ENCODE measurements at places on chromosomes 12 and 14.
A peak's percentile ranks its signal among the peaks of the same experiment; 100 is the strongest.

- no peak for DNase-seq
These were observed 21.8 kb upstream of the DDHD1 start for GRCh38 chr14:53174918-53175317.

DNA sequence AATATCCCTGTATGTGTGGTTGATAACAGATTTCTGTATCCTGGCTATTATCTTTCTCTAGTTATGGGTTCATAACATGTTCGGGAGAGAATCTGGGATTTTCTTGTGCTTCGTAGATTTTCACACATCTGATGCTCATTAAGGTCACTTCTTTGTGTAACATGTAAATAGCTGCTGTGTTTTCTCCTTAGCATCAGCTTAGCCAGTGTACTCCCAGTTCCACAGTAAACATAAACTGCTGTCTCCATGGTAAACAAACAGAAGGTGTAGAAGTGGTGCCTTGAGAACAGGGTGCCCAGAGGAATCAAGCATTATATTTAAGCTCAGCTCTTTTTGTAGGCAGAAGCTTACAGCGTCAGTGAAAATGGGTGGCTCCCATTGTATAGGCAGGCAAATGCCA, 88.0 kb downstream of the ANO6 start:
- no peak for DNase-seq

DNA sequence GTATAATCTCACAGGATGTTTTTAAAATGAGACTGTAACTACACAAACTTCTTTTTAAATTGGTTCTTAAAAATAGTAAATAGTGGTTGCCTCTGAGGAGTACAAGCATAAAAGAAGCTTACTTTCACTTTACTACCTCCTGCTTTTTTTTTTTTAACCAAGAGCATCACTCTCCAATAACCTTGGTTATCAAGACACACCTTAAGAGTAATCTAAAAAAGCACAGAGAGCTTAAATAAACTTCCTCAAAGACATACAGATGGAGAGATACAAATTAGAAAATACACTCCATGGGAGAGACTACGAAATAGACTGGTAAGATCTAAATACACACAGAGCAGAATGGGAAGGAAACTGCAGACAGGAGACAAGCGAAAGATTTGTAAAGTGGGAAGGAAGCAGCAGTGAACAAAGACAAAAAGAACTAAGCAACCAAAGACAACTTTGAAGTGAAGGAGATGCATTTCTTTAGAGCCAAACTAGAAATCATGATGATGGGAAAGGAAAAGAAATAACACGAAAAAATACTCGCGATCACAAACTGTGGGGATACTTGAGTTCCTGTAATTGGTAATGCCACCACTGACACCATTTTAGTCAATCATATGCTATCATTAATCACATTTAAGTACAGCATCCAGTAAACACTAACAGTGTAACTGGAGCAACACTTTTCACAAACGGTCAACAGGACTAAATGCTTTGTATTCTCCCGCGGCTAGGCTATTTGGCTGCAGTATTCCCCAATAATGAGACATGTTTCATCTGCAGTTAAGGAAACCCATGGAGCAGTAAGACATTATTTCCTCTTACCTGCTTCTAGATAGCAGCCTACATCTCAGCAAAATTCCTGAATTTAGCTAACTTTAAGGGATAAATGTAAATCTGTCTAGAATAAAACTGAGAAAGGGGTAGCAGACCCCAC, 8.2 kb downstream of the SINHCAF start:
- DNase-seq: peak; percentile 35

GRCh38 chr12:47870175-47870781, 34.5 kb downstream of the VDR start:
- DNase-seq: peak; percentile 18

DNA sequence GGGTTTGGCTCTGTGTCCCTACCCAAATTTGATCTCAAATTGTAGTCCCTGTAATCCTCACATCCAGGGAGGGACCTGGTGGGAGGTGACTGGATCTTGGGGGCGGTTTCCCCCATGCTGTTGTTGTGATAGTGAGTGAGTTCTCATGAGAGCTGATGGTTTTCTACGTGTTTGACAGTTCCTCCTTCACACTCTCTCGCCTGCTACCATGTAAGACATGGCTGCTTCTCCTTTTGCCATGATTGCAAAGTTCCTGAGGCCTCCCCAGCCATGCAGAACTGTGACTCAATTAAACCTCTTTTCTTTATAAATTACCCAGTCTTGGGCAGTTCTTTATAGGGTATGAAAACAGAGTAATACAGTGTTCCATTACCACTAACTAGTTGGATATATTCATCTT, 10.3 kb upstream of the LRRC23 start:
- DNase-seq: no peak

- DNase-seq: no peak
These were observed 27.0 kb upstream of the HIGD1C start for GRCh38 chr12:50925342-50925651.

- no peak for DNase-seq
These were observed 409.0 kb upstream of the PDE3A start for GRCh38 chr12:19959353-19959752.

DNA sequence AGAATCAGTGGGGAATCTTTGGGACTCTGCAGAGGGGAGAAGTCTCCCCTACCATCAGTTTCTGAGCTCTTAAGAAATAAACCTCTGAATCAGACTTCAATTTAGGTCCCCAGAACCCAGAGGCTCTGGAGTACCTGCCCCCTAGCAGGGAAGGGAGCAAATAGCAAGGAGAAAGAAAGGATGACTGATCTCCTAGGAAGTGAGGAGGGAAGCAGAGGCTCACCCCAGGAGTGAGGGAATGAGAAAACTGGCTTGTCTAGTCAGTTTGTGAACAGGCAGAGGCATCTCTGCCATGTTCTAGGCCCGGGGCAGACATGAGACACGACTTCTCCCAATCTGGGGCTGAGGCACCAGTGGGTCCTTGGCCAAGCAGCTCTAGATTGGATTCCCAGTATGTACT, 24.3 kb upstream of the SMUG1 start:
- no peak for DNase-seq

DNA sequence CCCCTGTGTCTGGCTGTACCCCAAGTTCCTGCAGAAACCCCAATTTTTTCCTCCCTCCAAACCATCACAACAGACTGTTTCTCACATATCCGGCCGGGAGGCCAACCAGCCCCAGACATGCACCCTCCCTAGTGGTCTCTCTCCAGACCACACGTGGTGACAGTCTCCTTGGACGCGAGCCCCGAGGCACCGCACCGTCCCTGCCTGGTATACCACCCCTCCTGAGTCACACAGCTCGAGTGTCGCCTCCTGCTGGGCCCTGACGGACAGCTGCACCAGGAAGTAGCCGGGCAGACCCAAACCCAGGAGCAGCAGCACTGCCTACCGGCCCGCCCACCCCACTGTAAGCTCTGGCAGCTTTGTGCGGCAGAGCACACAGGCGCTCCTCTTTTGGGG, 97.4 kb downstream of the RFLNA start:
- peak; percentile 94 for DNase-seq

DNA sequence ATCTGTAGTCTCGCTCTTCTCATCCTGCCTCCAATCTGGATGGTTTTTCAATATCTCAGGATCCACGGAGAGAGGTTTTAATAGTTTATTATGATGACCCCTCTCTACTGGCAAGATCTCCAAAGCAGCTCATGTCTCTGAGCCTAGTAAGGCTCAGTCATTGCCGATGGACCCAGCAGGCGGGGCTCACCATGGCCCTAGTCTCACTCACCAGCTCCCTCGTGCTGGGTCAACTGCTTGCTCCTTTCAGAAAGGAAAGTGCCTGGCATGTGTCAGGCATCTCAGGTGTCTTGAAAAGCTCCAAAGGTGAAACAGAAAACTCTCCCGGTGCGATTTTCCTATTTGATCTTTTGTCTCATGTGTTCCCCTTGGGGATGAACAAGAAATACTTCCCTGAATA, 179.0 kb downstream of the CALM1 start:
- DNase-seq: no peak

GRCh38 chr12:130117233-130117632, 45.0 kb upstream of the FZD10 start:
- DNase-seq: no peak

GRCh38 chr12:26271889-26272492, 76.6 kb downstream of the SSPN start:
- DNase-seq: peak; percentile 85

DNA sequence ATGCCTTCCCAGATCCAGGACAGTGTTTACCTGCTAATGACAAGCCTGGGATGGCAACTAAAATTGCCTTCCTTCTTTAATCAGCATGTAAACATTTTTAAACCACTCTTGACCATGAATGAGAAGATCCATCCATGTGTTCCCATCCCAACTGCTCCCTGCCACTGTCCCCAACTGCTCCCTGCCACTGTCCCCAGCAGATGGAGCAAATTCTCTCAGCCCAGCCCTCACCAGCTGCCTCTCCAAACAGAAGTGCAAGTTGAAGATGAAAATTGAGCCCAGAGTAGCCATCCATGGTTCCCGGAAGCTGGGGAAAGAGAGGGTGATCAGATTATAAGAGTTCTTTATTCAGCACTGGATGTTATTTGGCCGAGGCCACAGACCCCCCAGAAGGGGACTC, 133.1 kb downstream of the SLC15A4 start:
- no peak for DNase-seq

- DNase-seq: peak; percentile 4
These were observed 35.0 kb downstream of the ITPR2 start for GRCh38 chr12:26798023-26798422.

DNA sequence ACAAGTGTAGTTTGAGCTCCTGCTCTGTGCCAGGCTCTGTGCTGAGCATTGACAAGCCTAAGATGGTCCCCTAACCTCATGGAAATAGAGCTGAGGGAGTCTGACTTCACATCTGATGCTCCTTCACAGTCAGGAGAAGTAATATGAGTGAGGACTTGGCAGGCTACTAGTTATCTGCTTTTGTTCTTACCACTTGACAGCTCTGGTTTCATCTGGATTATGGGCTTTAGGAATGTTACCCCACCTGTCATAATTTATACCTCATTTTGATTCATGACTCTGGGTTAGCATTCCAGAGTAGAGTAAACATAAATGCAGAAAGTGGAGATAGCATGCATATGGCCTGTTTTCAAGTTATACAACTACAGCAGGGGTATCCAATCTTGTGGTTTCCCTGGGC, 40.5 kb downstream of the ATP6V1D start:
- no peak for DNase-seq

GRCh38 chr12:106301241-106301610, 1.3 kb upstream of the TCP11L2 start:
- no peak for DNase-seq

DNA sequence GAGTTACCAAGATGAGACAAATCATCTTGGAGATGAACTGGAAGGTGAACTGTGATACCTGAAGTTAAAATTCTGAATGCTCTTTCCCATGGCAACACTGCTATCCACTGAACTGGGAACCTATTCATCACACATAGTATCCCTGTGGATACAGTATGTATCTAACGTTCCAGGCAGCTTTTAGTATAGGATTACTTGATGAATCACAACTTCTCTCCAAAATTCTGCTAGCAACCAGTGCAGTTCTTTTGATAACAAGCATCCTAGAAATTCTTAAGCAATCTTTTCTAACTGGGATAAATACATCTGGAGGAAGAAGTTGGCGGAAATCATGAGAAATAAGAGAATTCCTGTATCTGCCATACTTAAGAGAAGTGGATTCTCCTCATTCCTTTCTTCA, 66.4 kb downstream of the PAWR start:
- DNase-seq: no peak

- DNase-seq: no peak
These were observed 1156.8 kb downstream of the SLC16A7 start for GRCh38 chr12:60752589-60752988.

GRCh38 chr14:23478109-23478759, 8.7 kb downstream of the NGDN start:
- peak; percentile 16 for DNase-seq

GRCh38 chr12:19846574-19846973, 407.3 kb downstream of the AEBP2 start:
- peak; percentile 61 for DNase-seq

GRCh38 chr14:23624830-23625404, 11.2 kb upstream of the DHRS2 start:
- no peak for DNase-seq

GRCh38 chr12:122187466-122187865, 4.5 kb downstream of the LRRC43 start:
- no peak for DNase-seq

DNA sequence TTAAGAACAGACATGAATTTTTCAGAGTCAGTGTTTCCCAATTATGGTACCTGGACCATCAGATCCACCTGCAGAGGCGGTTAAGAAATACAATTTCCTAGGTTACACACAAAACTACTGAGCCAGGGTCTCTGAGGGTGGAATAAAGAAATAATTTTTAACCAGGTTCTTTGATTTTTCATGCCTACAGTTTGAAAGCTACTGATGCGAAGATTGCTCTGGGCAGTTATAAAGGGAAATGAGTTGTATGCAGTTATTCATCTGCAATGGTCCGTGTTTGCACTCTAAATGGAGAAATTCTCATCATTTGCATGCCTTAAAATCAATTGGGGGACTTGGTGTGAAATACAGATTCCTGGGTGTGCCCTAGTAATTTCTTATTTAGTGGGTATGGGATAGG, 89.7 kb downstream of the ERGIC2 start:
- DNase-seq: no peak

DNA sequence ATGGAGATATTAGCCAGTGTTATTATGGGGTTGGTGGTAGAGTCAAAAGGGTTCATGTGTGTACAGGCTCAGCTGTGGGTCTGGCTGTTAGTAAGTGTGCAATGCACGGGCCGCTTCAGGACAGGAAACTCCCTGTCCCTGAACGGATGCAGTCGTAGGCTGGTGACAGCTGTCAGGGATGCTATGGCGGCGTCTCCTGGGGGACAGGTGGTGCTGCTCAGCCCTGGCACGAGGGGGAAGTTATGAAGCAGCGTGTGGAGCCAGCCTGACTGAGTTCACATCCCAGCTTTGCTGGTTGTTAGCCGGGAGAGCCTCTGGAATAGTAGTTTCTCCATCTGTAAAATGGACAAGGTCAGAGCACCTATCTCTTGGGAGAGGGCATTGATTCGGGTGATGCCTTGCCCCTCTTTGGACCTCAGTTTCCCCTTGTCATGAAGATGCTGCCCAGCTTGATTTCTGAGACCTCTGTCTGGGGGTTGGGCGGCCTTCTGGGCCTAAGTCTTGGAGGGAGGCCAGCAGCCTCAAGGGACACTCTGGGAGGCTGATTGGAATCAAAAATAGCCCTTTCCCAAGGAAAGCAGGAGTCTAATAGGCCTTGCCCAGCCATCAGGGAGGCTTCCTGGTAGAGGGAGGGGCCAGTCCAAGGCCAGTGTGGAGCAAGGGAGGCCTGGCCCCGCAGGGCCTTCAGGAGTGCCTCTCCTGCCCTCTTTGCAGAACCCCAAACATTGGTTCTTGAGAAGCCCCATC, 7.1 kb downstream of the ASB2 start:
- no peak for DNase-seq

GRCh38 chr12:47747126-47747525, 11.6 kb downstream of the RAPGEF3 start:
- no peak for DNase-seq

- no peak for DNase-seq
These were observed 37.5 kb downstream of the ZFC3H1 start for GRCh38 chr12:71626098-71626497.

GRCh38 chr12:105470601-105471000, 140.1 kb downstream of the C12orf75 start:
- DNase-seq: no peak

DNA sequence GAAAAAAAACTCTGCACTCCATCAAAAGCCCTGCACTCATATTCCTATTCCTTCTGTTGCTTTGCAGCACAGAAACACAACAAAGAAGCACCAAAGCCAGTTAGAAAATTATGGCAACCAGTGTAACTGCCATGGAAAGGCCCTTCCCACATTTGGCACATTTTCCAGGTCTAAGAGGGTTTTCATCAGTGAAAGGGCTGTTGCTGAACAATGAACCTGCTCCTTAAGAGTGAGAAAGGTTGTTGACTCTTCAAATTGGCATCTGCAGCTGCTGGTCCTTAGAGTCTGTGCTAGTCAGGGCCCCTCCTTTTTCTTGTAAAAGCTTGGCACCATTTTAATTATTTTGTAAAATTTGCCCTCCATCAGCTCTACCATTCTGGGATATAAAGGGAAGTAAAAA, 378.7 kb upstream of the KITLG start:
- no peak for DNase-seq

Measured in A172 (cell line).